ENCODE measurements at places on chromosomes 2 and 18. TPM values are rescaled to one million over a fixed set of nuclear protein-coding genes. Genes with fewer than 3 reads are reported as not detected.
A peak's percentile ranks its signal among the peaks of the same experiment; 100 is the strongest.

DNA sequence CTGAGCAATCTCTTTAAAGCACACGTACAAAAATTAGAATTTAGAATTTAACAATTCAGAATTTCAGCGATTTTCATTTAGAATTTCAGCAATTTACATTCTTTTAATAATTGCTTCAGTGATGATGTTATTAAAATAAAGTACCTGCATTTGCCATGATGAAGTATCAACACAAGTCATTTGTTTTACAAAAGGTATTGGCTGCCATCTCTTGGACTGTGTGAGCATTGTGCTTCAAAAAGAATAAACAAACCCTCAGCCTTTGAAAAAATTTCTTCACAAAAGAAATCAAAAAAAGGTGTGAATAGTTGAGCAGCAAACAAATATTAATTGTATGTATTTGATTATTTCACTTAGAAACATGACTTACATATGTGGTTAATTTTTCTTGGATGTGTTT lies 27.1 kb upstream of the ZC3H15 start:
- peak; percentile 49 for DNase-seq

GRCh38 chr2:127040169-127040568 lies 66.8 kb downstream of the BIN1 start:
- DNase-seq = no peak

DNA sequence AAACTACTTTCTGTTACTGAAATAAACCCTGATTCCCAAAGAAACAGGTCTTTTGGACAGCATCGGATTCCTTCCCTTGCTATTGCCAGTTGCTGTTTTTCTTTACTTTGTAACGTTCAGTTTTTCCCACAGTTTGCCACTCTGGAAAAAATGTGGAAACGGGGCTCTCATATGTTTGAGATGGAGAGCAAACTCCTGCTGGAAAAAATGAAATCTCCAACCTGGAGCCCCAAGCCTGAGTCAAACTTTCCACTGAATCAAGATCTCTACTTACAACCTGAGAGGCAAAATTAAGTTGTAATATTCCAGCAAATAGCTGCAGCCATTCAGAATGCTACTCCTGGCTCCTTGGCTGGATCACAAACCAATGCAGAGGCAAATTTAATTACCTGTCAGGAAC lies 270.7 kb downstream of the SRBD1 start:
- DNase-seq = no peak

DNA sequence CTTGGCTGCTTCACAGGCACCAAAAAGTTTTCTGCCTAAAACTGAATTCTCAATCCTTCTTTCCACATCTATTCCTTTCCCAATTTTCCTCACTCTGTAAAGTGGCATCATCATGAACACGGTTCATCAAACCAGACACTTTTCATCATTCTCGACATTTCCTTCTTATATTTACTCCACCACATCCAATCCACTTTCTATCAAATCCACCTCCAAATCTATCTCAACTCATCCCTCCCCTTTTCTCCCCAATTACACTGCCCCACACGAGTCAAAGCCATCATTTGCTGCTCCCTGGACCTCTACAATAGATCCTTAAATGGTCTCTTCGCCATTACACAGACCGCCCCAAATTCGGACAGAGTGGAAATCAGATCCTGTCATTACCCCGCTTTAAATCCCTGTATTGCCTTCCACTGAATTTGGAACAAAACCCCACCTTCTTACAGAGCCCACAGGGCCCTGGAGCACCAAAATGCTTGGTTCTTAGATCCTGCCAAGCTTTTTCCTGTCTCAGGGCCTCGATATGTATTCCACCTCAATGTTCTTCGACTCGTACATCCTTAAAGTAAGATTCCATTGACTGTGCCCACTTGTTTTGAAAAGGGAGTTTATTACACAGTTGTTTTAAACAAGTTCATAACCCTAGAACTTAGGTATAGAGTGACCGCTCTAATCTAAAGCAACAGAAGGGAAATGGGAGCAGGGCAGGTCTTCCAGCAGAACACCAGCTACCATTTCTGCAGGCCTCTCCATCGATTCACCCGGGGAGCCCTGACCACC lies 856 bp downstream of the ACAA2 start:
- peak; percentile 24 for DNase-seq

- DNase-seq = peak; percentile 79
Observed at GRCh38 chr2:181036848-181037603, 56.6 kb downstream of the UBE2E3 start.

GRCh38 chr2:206472094-206472493 lies 28.8 kb downstream of the ADAM23 start:
- DNase-seq = no peak

GRCh38 chr2:196987649-196988364 lies 61.3 kb upstream of the PGAP1 start:
- peak; percentile 98 for DNase-seq

GRCh38 chr2:236545248-236545658 lies 24.4 kb upstream of the ACKR3 start:
- no peak for DNase-seq

DNA sequence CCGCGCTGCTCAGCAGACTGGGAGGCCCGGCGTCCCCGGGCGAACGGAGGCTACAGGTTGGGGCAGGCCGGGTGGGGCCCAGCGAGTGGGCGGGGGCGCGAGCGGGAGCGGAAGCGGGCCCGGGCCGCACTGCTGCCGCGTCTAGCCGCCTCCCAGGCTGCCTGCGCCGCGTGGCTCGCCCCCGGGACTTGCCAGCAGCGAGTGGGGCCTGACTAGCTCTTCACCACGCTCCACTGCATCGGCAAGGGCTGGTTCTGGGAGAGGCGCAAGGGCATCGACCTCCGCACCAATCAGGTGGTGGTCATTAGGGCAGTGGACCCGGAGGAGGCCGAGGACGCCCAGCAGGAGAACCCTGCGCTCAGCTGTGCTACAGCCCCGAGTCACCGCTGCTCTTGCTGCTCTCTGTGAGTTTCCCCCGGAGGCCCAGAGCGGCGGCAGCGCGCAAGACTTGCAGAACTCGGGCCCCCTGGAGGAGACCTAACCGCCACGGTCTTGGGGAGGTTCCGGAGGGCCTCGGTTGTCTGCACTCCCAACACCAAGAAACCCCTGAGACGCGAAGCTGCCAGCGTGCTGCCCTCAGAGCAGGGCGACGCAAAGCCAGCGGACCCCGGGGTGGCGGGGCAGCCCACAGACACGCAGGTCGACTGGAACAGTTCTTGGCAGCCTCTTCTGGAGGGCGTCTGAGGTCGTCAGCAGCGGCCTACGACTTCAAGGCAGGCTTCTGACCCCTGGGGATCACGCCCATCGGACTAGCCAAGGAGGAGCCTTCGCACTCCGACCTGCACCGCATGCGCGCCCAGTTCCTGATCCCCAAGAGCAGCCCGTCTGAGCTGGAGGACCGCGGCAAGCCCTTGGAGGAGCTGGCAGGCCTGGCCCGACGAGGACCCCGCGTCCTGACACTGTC lies 27.2 kb upstream of the PTPN2 start:
- DNase-seq = no peak

GRCh38 chr2:33153008-33153407 lies 206.3 kb downstream of the LTBP1 start:
- peak; percentile 93 for DNase-seq

DNA sequence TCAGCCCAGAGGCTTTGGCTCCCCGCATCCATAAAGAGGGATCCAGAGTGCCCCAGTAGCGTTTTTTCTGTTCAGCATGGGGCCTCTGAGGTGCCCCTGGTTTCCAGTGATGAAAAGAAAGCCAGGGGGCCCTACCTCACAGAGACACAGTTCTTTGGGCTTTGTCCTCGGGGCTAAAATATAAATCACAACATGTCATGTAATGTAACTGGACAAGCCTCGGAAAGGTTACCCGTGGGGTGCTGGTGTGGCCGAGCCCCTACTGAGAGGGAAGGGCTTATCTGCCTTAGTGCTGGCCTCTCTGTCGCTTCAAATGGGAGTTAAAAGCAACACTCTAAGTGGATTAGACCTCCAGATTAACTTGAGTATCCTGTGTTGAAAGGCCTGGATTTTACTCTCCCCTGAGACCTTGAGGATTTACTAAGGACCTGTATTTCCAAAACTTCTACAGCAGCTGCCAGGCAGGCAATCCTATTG lies 251.6 kb upstream of the APCDD1 start:
- DNase-seq = no peak

- no peak for DNase-seq
Observed at GRCh38 chr2:233079953-233080835, 20.1 kb downstream of the INPP5D start.

GRCh38 chr18:80177128-80177527 lies 68.1 kb downstream of the ADNP2 start:
- DNase-seq = no peak

The AQP12B gene
- not detected for total RNA-seq

The LYPD6B gene
- 14.6 TPM for total RNA-seq

The PLA2R1 gene
- total RNA-seq = 5.3 TPM

The ABCA12 gene
- total RNA-seq = 0.19 TPM

The COL4A3 gene
- not detected for total RNA-seq
